Thymus (tissue), 14 donors: ENCODE measurements at places on chromosomes 2 and 18. TPM values are rescaled to one million over a fixed set of nuclear protein-coding genes. Genes with fewer than 3 reads are reported as not detected.

Gene PPP1R1C
- 35.9 TPM for total RNA-seq

Gene VWC2L
- total RNA-seq = not detected

Gene TSPYL6
- not detected for total RNA-seq

Gene LRATD1
- 2.1 TPM for total RNA-seq

Gene IL36A
- total RNA-seq = 0.99 TPM

Gene LDLRAD4
- total RNA-seq = 80.0 TPM

Gene TXNDC2
- not detected for total RNA-seq

- H3K36me3 ChIP-seq = no peaks in the 10 kb centered on the region
- H3K4me1 ChIP-seq = no peaks in the 10 kb centered on the region
- H3K4me3 ChIP-seq = no peak overlapping the region
- H3K27ac ChIP-seq = no peak overlapping the region
- no peak for DNase-seq
- H3K27me3 ChIP-seq = no peaks in the 10 kb centered on the region
Observed at GRCh38 chr18:23151414-23152099, 16.3 kb downstream of the CABLES1 start.

GRCh38 chr18:55998071-55998522, 410.1 kb upstream of the TCF4 start:
- DNase-seq = no peak
- no peaks in the 10 kb centered on the region for H3K27me3 ChIP-seq
- no peaks in the 10 kb centered on the region for H3K36me3 ChIP-seq
- H3K4me3 ChIP-seq = no peak overlapping the region
- H3K4me1 ChIP-seq = peaks cover 4% of the 10 kb centered on the region

- no peaks in the 10 kb centered on the region for H3K4me1 ChIP-seq
- H3K27me3 ChIP-seq = no peaks in the 10 kb centered on the region
- H3K4me3 ChIP-seq = no peak overlapping the region
- no peak overlapping the region for H3K27ac ChIP-seq
- no peak for DNase-seq
- no peaks in the 10 kb centered on the region for H3K36me3 ChIP-seq
Observed at GRCh38 chr2:57181315-57182038, 865.1 kb upstream of the VRK2 start.

GRCh38 chr2:46334389-46335271, 37.4 kb downstream of the EPAS1 start:
- no peaks in the 10 kb centered on the region for H3K36me3 ChIP-seq
- peak overlapping the region; percentile 15 for H3K27ac ChIP-seq
- peaks cover 48% of the 10 kb centered on the region for H3K4me1 ChIP-seq
- H3K27me3 ChIP-seq = no peaks in the 10 kb centered on the region
- DNase-seq = no peak
- no peak overlapping the region for H3K4me3 ChIP-seq

DNA sequence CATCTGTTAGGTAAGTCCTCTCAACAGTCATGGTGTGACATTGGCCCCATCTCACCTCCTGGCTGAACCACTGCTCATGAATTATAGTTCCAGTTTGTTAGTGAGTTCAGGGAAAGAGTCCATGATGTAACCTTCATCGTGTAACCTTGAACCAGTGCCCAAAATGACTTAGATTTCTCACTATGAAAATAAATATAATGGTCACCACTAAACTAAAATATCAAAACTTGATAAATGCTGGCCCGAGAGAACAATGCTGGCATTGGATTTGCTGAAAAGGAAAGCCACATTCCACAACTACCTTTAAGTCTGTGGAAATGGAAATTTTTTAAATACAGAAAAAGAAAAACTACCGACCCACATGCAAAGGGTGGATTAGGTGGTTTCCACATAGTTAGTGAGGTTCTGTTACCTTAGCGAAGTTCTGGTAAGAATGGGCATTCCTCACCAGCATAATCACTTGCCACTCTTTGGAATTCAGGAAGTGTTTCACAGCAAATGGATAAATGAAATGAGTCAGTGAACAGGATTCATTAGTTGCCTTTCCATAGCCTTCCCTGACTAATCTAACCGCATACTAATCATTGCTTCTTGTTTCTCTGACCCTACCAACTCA, 133.9 kb upstream of the CTAGE1 start:
- H3K27me3 ChIP-seq = peaks cover 3% of the 10 kb centered on the region
- DNase-seq = no peak
- no peak overlapping the region for H3K4me3 ChIP-seq

DNA sequence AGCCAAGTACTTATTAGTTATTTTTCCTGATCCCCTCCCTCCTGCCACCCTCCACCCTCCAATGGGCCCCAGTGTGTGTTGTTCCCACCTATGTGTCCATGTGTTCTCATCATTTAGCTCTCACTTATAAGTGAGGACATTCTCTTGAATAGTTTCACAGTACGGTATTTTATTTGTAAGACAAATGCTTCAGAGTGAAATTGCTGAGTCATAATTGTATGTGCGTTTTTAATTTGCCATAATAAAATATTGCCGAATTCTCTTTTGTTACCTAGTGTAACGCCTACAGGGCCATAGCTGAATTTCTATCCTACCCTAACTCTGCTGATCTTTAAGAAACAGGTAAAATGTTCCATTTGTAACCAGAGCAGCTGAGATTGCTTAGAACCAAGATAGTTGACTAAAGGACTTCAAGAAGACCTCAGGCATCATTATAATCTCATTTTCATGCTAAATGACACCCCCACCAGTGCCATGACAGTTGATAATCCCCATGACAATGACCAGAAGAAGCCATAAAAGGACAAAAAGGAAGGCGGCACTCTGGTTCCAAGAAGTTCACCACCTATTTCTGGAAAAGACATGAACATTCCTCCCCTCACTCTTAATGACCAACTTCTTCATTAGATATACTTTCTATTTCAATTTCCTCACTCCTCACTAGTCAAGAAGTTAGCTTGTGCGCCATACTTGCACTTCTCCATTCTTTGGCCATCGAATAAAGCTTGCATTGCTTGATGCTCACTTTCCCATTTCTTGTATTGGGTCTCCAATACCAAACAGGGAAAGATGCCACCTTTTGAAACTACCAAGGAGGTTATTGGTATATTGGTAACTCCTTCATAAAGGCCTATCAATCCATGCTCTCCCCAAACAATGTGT, 18.4 kb downstream of the SCN9A start:
- H3K27me3 ChIP-seq = no peaks in the 10 kb centered on the region
- no peaks in the 10 kb centered on the region for H3K4me1 ChIP-seq
- no peak overlapping the region for H3K4me3 ChIP-seq
- DNase-seq = no peak
- no peaks in the 10 kb centered on the region for H3K36me3 ChIP-seq

GRCh38 chr2:208671284-208671683, 264.7 kb downstream of the PTH2R start:
- H3K27me3 ChIP-seq = no peaks in the 10 kb centered on the region
- H3K4me1 ChIP-seq = no peaks in the 10 kb centered on the region
- no peak overlapping the region for H3K4me3 ChIP-seq
- no peak overlapping the region for H3K27ac ChIP-seq

- H3K27me3 ChIP-seq = no peaks in the 10 kb centered on the region
- no peaks in the 10 kb centered on the region for H3K4me1 ChIP-seq
- H3K27ac ChIP-seq = no peak overlapping the region
- no peaks in the 10 kb centered on the region for H3K36me3 ChIP-seq
- H3K4me3 ChIP-seq = no peak overlapping the region
Observed at GRCh38 chr18:46632401-46633071, 24.5 kb downstream of the LOXHD1 start.

- peaks cover 14% of the 10 kb centered on the region for H3K4me1 ChIP-seq
- no peak for DNase-seq
- H3K36me3 ChIP-seq = no peaks in the 10 kb centered on the region
- peak overlapping the region; percentile 37 for H3K4me3 ChIP-seq
Observed at GRCh38 chr2:177165061-177165583, 47.5 kb upstream of the HNRNPA3 start.

- no peak for DNase-seq
- no peak overlapping the region for H3K27ac ChIP-seq
- no peaks in the 10 kb centered on the region for H3K27me3 ChIP-seq
Observed at GRCh38 chr2:72788756-72789155, 37.1 kb downstream of the EXOC6B start.

DNA sequence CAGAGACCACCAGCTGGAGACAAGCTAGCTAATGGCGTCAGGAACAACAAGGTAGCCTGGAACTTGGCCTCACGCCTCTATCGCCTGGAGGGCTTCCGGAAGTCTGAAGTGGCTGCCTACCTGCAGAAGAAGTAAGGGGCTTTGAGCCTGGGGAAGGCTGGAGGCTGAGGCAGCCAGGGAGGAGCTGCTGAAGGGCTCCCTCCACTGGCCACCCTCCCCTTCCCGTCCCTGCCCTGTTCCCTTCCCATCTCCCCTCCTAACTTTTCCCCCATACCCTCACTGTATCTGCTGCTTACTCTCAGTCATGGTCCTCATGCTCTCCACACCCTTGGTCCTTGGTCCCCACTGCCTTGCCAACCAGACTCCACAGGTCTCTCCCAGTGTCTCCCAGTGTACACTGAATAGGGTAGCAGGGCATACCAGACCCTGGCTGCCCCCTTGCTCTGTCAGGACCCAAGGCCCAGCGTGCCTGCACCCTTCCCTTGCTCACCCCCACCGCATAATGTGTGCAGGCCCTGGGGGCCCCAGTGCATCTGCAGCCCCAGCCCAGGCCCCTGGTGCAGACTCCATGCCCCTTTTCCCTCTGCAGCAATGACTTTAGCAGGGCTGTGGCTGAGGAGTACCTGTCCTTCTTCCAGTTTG, 18.8 kb downstream of the PSD4 start:
- no peak overlapping the region for H3K27ac ChIP-seq
- DNase-seq = no peak
- no peak overlapping the region for H3K4me3 ChIP-seq
- no peaks in the 10 kb centered on the region for H3K27me3 ChIP-seq
- peaks cover 59% of the 10 kb centered on the region for H3K36me3 ChIP-seq
- no peaks in the 10 kb centered on the region for H3K4me1 ChIP-seq

GRCh38 chr2:124804014-124804940, 779.2 kb downstream of the CNTNAP5 start:
- H3K4me3 ChIP-seq = no peak overlapping the region
- H3K27ac ChIP-seq = no peak overlapping the region
- no peaks in the 10 kb centered on the region for H3K27me3 ChIP-seq

DNA sequence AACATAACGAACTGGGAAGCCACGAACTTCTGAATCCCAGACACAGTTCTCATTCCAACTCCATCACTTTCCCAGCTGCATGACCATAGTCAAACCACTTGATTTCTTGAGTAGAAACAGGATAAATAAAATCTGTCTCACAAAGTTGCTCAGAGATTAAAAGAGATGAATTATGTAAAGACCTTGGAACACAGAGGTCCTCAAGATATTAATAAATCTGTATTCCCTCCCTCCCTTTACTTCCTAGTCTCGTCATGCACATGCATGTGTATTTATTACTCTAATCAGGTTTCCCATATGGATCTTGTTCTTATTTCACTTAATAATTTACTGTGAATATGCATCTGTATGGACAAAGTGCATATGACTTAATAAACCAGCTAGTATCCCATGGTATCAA, 21.1 kb upstream of the CSRNP3 start:
- H3K4me3 ChIP-seq = no peak overlapping the region
- DNase-seq = no peak
- no peaks in the 10 kb centered on the region for H3K36me3 ChIP-seq
- no peak overlapping the region for H3K27ac ChIP-seq
- H3K27me3 ChIP-seq = no peaks in the 10 kb centered on the region
